Erythroblast (primary cell): ENCODE measurements at places on chromosomes 6 and 20.
A peak's percentile ranks its signal among the peaks of the same experiment; 100 is the strongest.

- DNase-seq = no peak
Observed at GRCh38 chr6:21772477-21772876, 178.9 kb downstream of the SOX4 start.

GRCh38 chr6:151675746-151676459 lies 131.6 kb upstream of the ESR1 start:
- DNase-seq = peak; percentile 19

GRCh38 chr20:13784271-13784892 lies 337 bp downstream of the ESF1 start:
- DNase-seq = no peak

GRCh38 chr6:431986-432385 lies 40.4 kb downstream of the IRF4 start:
- no peak for DNase-seq

DNA sequence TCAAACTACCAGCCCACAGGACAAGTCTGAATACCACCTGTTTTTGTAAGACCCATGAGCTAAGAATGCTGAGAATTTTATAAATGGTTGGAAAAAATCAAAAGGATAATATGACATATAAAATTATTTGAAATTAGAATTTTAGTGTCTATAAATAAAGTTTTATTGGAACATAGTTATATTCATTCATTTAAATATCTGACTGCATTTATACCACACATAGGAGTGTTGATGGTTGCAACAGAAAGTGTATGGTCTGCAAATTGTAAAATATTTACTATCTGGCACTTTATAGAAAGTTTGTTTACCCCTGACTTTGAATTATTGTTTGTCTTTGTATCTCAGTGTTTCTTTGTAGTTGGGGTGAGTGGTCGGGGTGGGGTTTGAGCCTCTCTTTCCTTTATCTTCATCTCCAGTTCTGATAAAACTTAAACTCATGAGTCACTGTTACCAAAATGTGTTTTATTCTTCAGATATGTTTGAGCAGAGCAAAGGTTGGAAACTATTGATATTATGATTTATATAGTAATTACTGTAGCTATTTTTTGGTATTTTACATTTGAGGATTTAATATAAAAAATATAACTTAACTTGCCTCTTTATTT lies 55.5 kb downstream of the CD2AP start:
- peak; percentile 43 for DNase-seq

GRCh38 chr6:25670793-25671513 lies 18.9 kb downstream of the SCGN start:
- DNase-seq = peak; percentile 46

GRCh38 chr20:32157611-32158010 lies 48.1 kb downstream of the TM9SF4 start:
- no peak for DNase-seq

GRCh38 chr20:9137001-9137400 lies 68.1 kb downstream of the PLCB4 start:
- DNase-seq = no peak

DNA sequence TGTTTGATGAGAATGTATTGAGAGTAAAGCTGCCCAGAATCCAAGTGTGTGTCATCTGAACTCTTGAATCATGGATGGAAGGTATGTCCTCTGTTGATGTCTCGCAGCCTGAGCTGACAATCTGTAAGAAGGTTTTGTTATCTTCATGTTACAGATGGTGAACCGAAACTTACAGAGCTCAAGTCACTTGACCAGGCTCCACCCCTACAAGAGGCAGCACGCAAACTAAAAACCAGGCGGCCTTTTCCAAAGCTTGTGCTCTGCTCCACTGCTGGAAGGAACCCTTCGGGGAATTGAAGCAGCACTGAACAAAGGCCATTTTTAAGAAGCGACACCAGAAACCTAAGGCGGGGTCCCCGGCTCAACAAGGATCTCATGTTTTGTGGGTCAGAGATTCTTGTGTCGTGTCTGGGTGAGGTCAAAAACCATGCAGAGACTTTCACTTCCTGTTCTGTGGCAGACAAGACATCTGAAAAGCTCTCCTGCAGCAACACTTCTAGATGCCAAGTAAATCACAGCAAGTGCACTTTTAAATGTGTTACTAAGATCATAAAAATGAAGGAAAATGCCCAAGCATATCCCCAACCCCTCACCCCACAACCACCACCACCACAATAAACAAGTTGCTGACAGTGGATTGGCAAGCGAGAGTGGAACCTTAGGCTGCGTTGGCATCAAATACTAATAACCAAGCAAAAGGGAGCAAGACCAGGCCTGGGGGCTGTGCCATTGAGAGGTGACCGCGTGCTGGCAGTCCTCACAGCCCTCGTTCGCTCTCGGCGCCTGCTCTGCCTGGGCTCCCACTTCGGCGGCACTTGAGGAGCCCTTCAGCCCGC lies 27.3 kb downstream of the NQO2 start:
- peak; percentile 88 for DNase-seq

DNA sequence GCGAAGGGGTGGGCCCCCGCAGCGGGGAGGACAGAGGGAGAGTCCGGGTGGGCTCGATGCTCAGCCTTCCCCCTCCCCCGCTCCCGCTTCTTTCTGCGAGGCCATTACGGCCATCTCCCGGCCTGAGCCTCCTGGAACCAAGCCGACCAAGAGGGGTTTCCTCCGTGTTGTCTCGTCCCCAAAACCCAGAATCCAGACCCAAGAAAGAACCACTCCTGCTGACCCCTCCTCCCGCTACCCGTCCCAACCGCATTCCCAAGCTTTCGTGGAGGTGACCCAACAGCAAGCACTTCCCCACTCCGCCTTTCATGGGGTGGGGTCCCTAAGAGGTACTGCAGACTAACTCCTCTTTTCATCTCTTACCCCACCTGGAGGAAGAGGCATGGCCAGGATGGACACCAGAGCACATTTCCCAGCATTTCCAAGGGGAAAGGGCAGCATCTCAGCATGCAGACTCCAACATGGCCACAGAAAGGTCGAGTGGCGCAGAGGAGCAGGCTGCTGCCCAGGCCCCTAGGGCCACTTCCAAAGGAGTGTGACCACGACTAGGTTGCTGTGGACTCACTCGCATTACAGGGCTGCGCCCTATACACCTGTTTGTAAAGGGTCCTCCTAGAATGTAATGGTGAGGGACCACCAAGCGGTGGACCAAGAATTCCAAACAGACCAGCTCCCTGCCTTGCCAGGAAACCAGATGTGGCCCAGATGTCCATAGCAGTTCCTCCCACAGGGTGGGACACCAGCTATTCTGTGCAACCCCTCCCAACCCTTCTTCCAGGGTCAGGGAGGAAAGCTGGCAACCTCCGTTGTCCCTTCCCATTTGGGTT lies 53.4 kb downstream of the MRPL14 start:
- no peak for DNase-seq

- no peak for DNase-seq
Observed at GRCh38 chr6:151546941-151547659, 53.3 kb downstream of the CCDC170 start.

- no peak for DNase-seq
Observed at GRCh38 chr6:43608807-43609206, 20.3 kb downstream of the GTPBP2 start.

- no peak for DNase-seq
Observed at GRCh38 chr6:55955684-55956083, 80.3 kb upstream of the BMP5 start.

DNA sequence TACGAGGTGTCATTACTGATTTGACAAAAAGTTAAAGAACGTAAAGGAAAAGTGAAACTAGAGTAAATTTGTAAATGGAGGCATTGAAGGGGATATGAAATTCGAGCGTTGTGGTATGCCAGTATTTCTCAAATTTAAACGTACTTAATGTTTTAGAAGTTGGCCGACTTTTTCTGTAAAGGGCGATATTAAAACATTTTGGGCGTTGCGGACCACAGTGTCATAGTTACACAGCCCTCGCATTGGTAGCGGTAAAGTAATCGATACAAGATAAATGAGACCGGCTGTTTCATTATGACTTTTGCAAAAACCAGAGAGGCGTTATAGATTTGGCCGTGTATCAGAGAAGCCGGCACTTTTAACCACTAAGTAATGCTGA lies 39.6 kb downstream of the OR2B2 start:
- DNase-seq = no peak

GRCh38 chr6:52407467-52407866 lies 12.7 kb upstream of the EFHC1 start:
- DNase-seq = peak; percentile 67

GRCh38 chr6:140977403-140977802 lies 1155.3 kb upstream of the GJE1 start:
- DNase-seq = no peak

- no peak for DNase-seq
Observed at GRCh38 chr6:131966443-131966842, 15.3 kb upstream of the CCN2 start.
